ENCODE measurements at places on chromosomes 13 and 19. TPM values are rescaled to one million over a fixed set of nuclear protein-coding genes. Genes with fewer than 3 reads are reported as not detected.

Gene ATP4A
- not detected for polyA plus RNA-seq

Gene CEACAM21
- polyA plus RNA-seq: 3.6 TPM

GRCh38 chr13:100433475-100433874 lies 155.1 kb downstream of the GGACT start:
- DNase-seq: no peak

Gene PROZ
- 0.45 TPM for polyA plus RNA-seq

- no peak for DNase-seq
These were observed 39.1 kb upstream of the TFDP1 start for GRCh38 chr13:113545455-113545930.

- no peak for DNase-seq
These were observed 4.7 kb downstream of the LGALS7B start for GRCh38 chr19:38793671-38794070.
